Esophagus squamous epithelium (tissue), 5 donors: ENCODE measurements at places on chromosomes 5 and 9. TPM values are rescaled to one million over a fixed set of nuclear protein-coding genes. Genes with fewer than 3 reads are reported as not detected.

Gene NR4A3
- 0.35 TPM for total RNA-seq

GRCh38 chr9:109907400-109907799 lies 127.4 kb downstream of the PALM2AKAP2 start:
- DNase-seq, result no peak

Gene ZNF483
- 0.76 TPM for total RNA-seq

Gene GRXCR2
- not detected for total RNA-seq

GRCh38 chr5:95380103-95380628 lies 11.0 kb upstream of the FAM81B start:
- DNase-seq, result no peak

Gene LCP2
- 3.9 TPM for total RNA-seq

GRCh38 chr9:114779352-114779845 lies 26.4 kb downstream of the TNFSF15 start:
- no peak for DNase-seq

- no peak for DNase-seq
These were observed at the start of gene PCDHGA4 for GRCh38 chr5:141354900-141355469. Gene PCDHGA4 (plus strand): TSS chr5:141355021. CDS start chr5:141355108, 87 bp downstream.

DNA sequence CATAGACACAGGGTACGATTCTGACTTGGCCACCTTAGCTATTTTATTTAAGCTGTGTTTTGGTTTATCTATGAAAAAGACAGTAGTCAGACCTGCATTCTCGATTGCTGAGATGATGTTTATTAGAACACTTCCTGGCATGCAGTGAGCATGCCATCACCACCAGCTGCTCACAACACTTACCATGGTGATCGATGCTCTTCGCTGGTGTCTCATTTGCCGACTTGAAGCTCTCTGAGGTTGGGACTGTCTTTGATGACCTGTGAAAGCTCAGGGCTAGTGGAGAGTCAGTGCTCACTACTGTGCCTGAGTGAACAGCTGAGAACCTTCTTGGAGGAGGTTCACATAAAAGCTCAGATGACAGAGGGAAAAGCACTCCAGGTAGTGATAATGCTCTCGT lies 4.4 kb upstream of the C9orf153 start:
- DNase-seq, result no peak

DNA sequence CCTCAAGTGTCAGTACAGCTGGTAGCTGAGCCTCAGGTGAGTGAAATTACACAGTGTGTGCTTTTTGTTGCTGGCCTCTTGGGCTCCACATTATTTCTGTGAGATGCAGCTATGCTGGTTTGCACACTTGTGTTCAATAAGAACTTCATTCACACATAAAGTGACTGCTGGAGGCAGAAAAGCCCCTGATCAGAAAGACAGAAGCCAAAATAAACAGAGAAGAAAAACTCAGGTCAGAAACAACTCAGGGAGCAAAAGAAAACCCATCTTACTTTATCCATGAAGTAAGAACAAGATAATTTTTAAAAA lies 15.1 kb downstream of the PNPLA7 start:
- DNase-seq, result no peak

DNA sequence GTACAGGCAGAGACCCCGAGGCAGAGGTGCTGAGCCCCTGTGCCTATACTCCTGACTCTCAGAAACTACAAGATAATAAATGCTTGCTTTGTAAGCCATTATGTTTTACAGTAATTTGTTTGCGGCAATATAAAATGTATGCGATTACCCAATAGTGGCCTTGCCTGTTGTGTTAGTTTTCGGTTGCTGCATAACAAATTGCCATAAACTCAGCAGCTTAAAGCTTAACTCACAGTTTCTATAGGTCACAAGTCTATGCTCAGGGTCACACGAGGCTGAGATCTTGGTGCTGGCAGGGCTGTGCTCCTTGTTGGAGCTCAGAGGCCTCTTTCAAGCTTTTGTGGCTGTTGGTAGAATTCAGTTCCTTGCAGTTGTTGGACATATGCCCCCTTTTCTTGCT lies 114.8 kb downstream of the COL23A1 start:
- no peak for DNase-seq

Gene ENTPD2
- 1.1 TPM for total RNA-seq

DNA sequence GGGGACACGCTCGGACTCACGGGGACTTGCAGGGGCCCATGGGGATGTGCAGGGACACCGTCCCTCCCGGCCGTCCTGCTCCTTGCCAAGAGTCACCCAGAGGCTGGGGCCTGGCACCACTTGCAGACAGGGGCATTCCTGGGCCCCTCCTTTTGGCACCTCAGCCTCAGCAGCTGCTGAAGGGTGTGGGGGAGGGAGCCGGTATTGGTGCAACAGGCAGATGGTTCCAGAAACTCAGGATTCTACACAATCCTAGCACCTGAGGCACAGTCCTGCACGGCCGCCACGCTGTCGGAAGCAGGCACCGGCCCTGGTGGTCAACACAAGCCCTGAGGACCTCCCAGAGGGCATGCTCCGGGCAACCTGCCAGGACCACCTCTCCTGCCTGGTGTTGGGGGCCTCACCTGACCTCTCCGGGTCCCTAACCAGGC lies 19.3 kb upstream of the SLC12A7 start:
- DNase-seq, result no peak

GRCh38 chr9:16003785-16004184 lies 450.9 kb downstream of the CCDC171 start:
- no peak for DNase-seq

Gene IRX1
- total RNA-seq, result 0.95 TPM

DNA sequence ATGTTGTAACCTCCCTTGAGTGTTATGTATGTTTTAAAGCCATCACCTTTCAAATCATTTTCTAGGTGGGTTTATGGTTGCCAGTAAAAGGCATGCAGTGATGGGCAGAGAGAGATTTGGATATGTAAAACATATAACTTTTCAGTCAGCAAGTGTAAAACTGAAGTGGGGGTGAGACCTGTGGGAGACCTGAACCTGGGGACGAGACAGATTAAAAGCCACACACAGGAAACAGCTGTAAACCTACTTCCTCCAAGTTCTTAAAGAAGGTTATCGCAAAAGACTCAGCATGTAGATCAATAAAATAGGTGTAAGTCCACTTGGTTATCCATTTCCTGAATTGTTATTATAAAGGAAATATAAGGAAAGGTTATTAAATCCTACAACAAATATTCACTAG lies 76.6 kb downstream of the YIPF5 start:
- no peak for DNase-seq

DNA sequence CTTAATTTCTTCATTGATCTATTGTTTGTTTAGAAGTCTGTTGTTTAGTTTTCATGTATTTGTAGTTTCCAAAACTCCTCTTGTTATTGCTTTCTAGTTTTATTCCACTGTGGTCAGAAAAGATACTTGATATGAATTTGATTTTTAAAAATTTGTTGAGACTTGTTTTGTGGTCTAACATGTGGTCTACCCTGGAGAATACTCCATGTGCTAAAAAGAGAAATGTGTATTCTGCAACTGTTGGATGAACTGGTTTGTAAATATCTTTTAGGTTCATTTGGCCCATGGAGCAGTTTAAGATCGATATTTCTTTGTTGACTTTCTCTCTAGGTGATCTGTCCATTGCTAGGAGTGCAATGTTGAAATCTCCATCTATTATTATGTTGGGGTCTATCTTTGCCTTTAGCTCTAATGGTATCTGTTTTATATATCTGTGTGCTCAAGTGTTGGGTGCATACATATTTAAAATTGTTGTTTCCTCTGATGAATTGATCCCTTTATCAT lies 150.6 kb upstream of the ATP10B start:
- DNase-seq, result no peak

- no peak for DNase-seq
These were observed 450.8 kb downstream of the NFIB start for GRCh38 chr9:13863112-13863511.

Gene NSD1
- total RNA-seq, result 39.5 TPM

- no peak for DNase-seq
These were observed 125.9 kb downstream of the TRPM3 start for GRCh38 chr9:70995511-70995910.

GRCh38 chr9:126947529-126947928 lies 32.9 kb downstream of the RALGPS1 start:
- no peak for DNase-seq

GRCh38 chr9:17004500-17004899 lies 130.3 kb upstream of the CNTLN start:
- DNase-seq, result no peak

DNA sequence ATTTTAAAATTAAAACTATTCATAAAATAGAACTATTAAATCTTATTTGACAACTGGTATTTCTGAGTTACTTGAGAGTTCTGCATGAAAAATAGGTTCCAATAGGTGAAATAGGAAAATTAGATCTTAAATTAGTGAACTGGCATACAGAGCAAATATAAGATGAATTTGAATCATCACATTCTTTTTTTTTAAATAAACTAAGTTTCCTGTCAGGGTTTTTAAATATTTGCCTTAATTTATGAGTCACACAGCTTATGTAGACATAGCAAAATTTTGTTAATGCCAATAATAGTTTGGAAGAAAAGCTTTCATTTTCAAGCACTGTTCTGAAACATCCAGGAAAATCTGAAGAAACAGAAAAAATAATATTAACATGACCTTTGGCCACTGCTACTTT lies 311.7 kb upstream of the HAPLN1 start:
- DNase-seq, result no peak

Gene FAM193B
- total RNA-seq, result 47.8 TPM

Gene RAB3C
- 0.21 TPM for total RNA-seq

- no peak for DNase-seq
These were observed 64.0 kb downstream of the POU5F2 start for GRCh38 chr5:93677359-93677891.

GRCh38 chr5:76337953-76338451 lies 65.1 kb upstream of the IQGAP2 start:
- DNase-seq, result no peak

DNA sequence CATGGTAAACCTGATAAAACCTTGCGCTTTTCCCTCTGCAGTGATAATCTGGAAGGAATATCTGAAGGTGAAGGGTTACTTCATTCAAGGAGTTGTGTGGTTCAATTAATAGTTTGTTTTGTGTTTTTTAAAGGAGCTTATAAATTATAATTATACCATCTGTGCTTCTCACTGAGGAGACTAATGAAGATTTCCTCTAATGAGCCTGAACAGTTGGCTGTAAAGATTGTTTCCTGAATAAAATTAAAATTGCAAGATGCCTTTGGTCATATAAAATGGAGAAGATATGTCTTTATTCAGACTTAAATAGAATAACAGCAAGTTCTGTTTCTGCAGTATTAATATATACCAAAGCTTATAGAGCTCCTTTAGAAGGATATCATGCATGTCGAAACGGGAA lies 59.9 kb downstream of the GAPVD1 start:
- DNase-seq, result no peak

GRCh38 chr5:62083661-62084060 lies 222.3 kb upstream of the KIF2A start:
- DNase-seq, result no peak

GRCh38 chr5:164868761-164869160 lies 1363.3 kb downstream of the MAT2B start:
- DNase-seq, result no peak

DNA sequence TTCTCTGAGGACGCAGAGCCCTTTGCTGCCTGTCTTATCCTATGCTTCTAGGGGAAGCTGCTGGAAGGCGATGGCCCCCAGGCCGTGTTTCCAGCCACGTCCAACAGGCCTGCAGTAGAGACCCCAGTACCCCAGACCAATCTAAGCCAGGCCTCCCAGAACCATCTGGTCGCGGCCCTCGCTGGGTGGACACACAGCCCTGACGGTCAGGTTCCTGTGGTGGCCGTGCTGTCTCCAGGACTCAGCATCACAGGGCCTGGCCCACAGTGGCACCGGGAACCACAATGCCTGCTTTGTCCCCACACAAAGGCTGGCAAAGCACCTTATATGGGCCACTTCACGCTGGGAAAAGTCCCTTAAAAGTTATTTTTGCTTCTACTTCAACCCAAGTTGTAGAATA lies 44.5 kb downstream of the SEMA4D start:
- no peak for DNase-seq

- DNase-seq, result no peak
These were observed 182.5 kb downstream of the GAS1 start for GRCh38 chr9:86764671-86765343.

- no peak for DNase-seq
These were observed 113.7 kb downstream of the KLHL3 start for GRCh38 chr5:137621861-137622823.

Gene ACTL7B
- total RNA-seq, result not detected

- no peak for DNase-seq
These were observed 173.5 kb upstream of the DMAC1 start for GRCh38 chr9:7973123-7973522.

Gene TMEM167A
- 46.0 TPM for total RNA-seq

GRCh38 chr5:164115420-164115819 lies 610.0 kb downstream of the MAT2B start:
- DNase-seq, result no peak

GRCh38 chr9:18129809-18130334 lies 344.1 kb upstream of the ADAMTSL1 start:
- no peak for DNase-seq

Gene NRG2
- total RNA-seq, result 0.66 TPM

Gene ASPN
- total RNA-seq, result 2.8 TPM

DNA sequence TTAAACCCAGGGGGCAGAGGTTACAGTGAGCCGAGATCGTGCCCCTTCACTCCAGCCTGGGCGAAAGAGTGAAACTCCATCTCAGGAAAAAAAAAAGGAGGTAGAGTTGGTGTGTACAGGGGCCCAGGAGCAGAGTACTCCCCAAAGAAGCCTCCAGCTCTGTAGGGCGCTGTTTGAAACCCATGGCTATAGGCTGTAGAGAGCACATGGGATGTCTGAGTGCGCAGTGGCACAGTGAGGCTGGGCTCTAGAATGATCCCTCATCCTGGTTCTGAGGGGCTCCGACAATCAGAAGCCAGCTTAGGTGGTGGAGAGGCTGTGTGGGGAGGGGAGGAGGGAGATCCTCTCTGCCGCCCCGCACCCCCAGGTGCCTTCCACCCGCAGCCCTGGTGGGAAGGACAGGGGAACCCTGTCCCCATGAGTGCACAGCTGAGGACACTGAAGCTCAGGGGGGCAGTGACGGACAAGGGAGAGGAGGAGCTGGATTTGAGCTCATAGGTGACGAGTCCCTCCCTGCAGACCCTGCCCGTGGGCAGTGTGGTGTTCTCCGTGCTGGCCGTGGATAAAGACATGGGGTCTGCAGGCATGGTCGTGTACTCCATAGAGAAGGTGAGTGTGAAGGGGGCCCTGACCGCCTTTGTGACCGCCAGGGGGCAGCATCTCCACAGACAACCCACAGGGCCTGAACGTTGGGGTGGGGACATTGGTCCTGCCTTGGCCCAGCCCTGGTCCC lies 24.6 kb downstream of the CDHR2 start:
- DNase-seq, result no peak

DNA sequence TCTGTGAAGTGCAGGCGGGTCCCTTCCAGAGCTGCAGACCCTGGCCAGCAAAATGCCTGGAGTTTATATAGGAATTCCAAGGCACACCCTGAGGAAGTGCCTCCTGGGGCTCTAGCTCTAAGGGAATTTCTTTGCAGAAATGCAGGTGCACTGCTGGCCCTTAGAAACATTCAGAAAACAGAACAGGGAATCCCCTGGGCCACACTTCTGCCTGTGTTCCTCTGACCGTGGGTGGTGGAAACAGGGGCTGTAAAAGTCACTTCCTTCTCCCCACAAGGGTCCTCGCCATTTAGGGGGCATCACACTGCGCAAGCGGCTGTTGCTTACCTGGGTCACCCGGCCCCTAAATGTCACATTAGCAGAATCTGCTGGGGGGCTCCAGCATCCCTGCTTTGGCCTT lies 140.8 kb upstream of the TBC1D2 start:
- no peak for DNase-seq
